ENCODE measurements at places on chromosomes 5 and 9.

- no peak for DNase-seq
Measured at GRCh38 chr5:1753490-1753889, 46.1 kb downstream of the MRPL36 start.

DNA sequence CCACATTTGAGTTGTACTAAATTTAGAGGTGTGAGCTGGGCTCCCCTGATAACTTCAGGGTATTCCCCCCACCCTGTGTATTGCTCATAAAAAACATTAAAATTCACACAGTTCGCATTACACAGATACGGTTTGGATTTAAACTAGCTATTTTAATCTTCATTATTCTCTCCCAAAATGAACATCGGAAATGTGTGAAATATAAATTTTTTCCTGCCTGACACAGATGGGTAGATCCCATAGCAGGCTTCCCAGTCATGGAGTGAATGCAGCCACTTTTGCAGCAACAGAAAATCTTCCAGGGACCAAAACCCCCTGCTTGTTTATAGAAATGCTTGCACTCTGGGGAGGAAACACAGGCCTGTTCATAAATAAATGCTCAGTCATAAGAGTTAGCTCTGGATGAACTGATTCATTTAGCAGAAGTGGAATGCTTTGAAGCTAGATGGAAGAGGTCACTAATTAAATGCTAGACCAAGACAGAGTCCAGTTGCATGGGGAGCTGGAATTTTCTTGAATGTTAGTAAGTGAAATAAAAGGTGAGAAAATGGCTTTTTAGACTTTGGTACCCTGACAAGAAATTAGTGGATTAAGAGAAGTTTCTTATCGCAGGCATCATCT, 115.6 kb downstream of the PDE8B start:
- DNase-seq, result no peak

- DNase-seq, result no peak
Measured at GRCh38 chr9:129881547-129882324, 46.5 kb downstream of the USP20 start.

DNA sequence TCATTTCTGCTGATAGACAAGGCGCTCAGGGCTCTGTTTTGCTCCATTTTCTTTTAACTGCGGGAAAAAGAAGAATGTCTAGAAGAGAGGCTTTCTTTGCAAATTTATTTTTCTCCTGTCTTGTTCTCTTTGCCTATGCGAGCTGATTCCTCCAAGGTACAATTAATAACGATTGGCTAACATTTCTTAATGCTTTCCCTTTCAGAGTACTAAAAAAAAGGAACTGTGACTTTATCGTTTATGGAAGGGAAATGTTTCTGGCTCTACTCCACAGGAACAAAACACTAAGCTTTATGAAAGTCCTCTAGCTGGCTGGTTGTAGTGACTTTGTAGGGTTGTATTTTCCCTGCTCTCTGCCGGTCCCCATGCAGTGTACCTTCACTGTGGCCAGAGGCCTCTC, 11.7 kb downstream of the NSG2 start:
- DNase-seq, result no peak

- no peak for DNase-seq
Measured at GRCh38 chr9:132018957-132019405, 60.7 kb downstream of the MED27 start.

- no peak for DNase-seq
Measured at GRCh38 chr5:120436996-120437395, 27.1 kb upstream of the PRR16 start.

GRCh38 chr5:2334719-2335118, 416.8 kb downstream of the IRX2 start:
- no peak for DNase-seq

- no peak for DNase-seq
Measured at GRCh38 chr5:157088342-157088990, 20.4 kb downstream of the HAVCR2 start.

DNA sequence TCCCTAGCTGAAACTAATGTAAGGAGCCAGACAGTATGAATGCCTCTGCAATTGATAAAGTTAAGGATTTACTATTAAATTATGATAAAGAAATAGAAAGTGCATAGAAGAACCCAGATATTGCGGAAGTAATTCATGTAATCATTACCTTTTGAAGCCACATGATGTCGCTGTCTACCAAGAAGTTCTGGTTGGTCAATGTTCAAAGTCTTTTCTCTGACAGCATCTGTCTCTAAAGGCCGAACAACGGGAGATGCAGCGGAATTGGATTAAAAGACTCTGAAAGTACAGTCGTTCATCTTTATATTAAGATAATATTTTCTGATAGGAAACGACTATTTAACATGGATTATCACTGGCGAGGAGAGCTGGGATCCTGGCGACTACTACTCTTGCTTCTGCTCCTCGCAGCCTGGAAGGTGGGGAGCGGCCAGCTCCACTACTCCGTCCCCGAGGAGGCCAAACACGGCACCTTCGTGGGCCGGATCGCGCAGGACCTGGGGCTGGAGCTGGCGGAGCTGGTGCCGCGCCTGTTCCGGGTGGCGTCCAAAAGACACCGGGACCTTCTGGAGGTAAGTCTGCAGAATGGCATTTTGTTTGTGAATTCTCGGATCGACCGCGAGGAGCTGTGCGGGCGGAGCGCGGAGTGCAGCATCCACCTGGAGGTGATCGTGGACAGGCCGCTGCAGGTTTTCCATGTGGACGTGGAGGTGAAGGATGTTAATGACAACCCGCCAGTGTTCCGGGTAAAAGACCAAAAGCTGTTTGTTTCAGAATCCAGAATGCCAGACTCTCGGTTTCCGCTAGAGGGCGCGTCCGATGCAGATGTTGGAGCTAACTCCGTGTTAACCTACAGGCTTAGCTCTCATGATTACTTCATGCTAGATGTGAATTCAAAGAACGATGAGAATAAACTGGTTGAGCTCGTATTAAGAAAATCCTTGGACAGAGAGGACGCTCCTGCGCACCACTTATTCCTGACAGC, at the start of gene PCDHA8:
Gene PCDHA8, plus strand, starts transcription at position 210 of the 985 bp plus-strand sequence. Its CDS starts 135 bp downstream, at position 345.
- DNase-seq, result peak; percentile 48

DNA sequence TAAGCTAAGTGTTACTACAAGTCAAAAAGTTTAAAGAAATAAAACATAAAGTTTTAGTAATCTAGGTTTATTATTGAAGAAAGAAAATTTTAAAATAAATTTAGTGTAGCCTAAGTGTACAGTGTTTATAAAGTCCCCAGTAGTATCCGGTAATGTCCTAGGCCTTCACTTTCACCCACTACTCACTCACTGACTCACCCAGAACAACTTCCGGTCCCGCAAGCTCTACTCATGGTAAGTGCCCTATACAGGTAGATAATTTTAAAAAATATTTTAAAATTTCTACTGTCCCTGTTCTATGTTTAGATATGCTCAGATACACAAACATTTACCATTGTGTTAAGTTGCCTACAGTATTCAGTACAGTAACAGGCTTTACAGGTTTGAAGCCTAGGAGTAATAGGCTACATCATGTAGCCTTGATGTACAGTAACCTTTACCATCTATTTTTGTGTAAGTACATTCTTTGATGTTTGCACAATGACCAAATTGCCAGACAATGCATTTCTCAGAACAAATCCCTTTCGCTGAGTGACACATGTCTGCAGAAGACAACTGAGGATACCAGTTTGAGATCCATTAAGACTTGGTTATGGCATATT, 253.6 kb downstream of the TRIM32 start:
- DNase-seq, result no peak

GRCh38 chr5:158720281-158720680, 379.4 kb downstream of the EBF1 start:
- DNase-seq, result no peak

DNA sequence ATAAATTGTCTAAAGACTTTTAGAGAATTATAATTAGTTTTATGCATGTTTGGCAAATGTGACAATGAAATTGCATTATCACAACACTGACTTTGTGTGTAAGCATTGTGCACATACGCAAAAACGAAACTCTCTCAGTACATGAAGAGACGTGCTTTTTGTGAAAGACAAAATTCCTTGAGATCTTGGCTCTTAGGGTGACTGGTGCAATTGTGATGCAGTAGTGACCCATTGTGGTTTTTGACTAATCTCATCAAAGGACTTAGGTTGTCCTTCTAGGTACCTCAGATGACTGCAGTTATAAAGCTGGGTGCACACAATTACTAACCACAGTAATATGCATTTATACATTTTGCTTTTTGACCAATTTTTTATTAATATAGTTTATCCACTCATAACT, 25.3 kb upstream of the TYRP1 start:
- DNase-seq, result no peak

DNA sequence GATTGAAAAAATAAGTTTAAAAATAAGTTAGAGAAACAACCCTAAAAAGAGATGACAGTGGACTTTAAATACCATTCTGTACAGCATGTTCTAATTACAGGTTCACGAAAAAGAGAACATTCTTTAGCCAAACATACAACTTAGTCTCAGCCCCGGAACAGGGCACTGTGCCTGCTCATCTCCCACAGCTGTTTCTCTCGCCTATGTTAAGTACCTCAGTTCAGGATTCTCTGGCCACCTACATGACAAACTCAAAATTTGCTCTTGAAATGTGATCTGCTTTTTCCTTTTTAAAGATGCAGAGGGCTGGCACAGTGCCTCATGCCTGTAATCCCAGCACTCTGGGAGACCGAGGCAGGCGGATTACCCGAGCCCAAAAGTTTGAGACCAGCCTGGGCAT, 52.3 kb downstream of the MYO10 start:
- DNase-seq, result no peak

DNA sequence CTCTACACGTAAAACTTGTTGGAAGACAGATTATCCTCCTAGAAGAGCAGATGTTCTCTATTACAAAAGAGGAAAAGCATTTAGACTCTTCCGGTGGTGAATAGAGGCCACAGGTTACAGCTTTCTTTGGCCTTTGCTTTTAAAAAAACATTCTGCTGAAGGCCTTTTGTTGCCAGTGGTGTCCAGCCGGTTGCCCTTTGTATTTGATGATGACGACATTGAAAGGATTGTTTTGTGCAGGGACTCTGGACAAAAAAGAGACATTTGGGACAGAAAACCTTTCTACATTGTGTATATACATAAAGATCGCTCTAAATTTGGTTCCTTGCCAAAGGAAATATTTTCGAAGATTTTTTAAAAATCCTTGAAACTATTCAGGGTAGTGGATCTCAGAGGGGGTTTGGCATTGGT, 180.3 kb downstream of the C9orf152 start:
- DNase-seq, result peak; percentile 79

DNA sequence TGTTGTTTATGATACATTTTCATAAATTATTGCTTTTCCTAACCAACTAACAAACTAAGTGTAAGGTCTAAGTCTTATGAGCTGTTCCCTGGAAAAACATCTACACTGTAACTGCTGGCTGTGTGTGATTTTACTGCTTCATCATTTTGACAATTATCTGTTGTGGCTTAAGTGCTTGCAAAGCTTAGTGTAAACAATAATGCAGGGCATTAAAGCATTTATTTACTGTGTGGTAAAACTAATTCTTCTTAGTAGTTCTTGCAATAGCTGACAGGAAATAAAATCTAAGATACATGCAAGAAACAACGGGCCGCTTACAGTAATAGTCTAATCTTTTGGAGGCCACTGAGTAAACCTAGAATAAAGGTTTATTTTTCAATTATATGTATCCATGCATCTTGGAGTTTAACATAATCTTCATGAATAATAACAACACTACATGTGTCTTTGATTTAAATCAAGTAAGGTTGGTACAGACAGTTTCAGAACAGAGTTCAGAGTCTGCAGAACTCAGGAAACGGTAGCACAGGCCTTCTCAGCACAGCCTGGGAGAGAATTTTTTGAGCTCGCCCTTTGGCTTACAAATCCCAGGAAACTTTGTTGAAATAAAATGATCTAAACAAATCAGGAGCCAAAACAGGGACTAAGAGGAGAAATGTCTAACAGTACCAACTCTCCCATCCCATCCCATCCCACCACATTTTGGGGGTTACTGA, 473.1 kb downstream of the NR2F1-AS1 start:
- no peak for DNase-seq

- DNase-seq, result no peak
Measured at GRCh38 chr9:99210572-99210971, 11.2 kb downstream of the ALG2 start.

DNA sequence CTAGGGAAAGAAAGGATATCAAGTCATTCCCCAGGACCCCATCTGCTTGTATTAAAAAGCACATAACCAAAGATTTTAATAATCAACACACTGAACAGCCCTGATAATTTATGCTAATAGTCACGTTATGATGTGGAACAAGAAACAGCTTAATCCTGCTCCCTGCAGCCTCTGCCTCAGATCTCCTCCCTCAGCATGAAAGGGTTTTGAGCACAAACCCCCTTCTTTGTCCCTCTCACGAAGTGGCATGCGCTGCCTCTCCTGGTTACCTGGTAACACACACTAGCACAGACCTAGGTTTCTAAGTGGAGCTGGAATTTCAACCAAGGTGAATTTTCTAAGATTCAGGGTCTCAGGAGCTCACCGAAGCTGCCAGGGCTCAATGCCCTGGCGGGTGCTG, 5.1 kb downstream of the IGFBPL1 start:
- DNase-seq, result no peak

DNA sequence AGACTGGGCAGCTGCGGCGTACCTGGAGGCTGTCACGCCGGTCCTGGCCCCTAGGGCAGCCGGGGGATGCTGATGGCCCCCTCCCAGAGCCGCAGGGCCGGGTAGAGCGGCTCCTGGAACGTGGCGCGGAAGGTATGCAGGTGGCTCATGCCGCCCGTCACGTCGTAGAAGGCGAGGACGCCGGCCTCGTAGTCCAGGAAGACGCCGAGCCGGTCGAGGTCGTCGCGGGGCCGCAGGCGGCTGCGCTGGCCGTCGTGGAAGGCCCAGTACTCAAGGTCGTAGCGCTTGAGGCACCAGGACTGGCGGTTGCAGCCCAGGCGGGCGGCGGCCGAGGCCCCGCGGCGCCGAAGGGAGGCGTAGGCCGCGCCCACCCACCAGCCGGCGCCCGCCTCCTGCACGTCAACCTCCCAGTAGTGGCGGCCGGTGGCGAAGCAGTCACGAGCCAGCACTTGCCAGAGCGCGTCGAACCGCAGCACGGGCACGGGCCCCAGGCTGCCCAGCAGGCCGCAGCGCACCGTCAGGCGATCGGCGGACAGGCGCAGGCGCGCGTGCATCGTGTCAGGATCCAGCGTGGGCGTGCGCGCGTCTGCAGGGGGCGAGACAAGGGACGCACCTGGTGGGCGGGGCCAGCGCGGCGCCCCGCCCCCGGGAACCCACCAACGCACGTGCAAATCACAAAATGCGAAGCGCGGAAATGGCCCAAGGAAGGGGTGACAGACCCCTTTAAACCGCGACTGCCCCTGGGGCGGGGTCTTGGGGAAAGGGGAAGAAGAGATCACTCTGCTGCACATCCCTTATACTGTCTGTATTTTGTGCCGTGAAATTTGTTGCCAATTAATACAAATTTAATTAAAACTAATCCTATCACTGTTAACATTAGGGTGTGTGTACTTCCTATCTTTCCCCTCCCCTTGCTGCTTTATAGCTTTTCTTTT, 31.2 kb downstream of the NANS start:
- no peak for DNase-seq

- no peak for DNase-seq
Measured at GRCh38 chr9:68832861-68833518, 128.0 kb downstream of the PIP5K1B start.

DNA sequence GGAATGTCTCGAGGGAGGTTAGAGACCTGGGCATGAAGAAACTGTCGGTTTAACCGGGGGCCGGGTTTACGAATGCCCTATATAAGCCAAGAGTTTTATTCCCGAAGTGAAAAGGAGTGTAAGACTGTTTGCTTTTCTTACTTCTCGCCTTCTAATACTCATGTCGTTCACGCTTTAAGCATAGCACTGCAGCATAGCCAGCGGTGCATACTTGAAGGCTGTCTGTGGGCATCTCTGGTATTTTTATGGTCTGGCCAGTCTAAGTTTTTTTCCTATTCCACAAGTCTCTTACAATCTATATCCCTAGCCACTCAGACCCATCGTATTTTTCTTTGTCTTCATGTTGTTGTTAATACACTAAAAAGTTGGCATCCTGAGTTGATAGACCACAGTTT, 1.2 kb downstream of the UHRF2 start:
- DNase-seq, result no peak
